T-helper 2 cell treated with Interferon-gamma antibody and Interleukin-4, amounts not matched to agents 5 μg/mL and 100 μg/mL, for 36 hours (primary cell): ENCODE measurements at places on chromosomes 16 and 17.

DNA sequence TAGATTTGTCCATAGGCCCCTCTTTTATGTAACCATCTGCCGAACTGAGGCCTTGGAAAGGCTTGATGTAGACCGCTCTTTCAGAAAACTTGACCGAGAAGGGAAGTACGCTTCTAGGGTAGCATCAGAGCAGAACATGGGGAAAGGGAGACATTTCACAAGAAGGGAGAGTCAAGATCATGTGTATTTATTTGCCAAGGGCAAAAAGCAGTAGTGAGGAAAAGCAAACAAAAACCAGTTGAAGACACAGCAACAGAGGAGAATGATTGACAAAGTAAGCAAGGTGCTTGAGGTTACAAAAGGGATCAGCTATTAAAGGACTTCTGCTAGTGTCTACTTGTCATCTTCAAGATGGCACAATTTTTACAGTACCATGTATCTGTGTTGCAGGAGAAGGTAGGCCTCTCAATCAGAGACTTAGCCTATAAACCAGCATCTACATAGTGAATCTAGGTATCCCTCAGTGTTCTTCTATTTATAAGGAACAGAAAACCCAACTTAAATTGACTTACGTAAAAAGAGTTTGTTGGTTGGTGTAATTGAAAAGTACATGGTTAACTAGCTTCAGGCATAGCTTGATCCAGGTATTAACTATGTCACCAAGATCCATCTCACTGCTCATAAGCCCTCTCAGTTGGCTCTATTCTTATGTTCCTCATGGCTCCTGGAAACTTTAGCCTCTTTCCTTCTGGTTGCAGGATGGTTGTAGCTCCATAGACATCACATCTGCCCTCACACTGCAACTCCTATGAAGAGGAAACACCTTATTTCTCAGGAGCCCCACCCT, 288.4 kb downstream of the IRX3 start:
- DNase-seq = no peak

GRCh38 chr17:63622574-63623390, 565 bp downstream of the MAP3K3 start:
- peak; percentile 72 for DNase-seq

DNA sequence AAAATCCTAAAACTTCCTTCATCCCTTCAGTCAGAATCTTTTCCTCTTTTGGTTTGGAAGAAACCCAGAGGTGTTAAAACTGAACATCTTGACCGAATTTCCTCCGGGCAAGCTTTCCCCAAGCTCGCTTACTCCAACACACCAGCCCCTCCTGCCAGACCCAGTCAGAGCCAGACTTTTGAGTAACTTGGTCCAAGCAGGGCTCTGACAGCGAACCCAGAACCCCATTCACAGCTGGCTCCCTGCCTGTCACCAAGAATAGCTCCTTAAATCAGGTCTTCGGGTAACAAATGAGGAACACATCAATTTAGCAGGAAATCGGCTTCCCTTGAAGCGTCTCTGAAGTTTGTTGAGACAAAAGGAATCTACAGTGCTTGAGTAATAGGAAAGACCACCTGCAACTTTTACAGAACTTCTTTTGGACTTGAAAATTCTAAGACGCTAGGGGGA, 27.3 kb downstream of the GAS7 start:
- no peak for DNase-seq

DNA sequence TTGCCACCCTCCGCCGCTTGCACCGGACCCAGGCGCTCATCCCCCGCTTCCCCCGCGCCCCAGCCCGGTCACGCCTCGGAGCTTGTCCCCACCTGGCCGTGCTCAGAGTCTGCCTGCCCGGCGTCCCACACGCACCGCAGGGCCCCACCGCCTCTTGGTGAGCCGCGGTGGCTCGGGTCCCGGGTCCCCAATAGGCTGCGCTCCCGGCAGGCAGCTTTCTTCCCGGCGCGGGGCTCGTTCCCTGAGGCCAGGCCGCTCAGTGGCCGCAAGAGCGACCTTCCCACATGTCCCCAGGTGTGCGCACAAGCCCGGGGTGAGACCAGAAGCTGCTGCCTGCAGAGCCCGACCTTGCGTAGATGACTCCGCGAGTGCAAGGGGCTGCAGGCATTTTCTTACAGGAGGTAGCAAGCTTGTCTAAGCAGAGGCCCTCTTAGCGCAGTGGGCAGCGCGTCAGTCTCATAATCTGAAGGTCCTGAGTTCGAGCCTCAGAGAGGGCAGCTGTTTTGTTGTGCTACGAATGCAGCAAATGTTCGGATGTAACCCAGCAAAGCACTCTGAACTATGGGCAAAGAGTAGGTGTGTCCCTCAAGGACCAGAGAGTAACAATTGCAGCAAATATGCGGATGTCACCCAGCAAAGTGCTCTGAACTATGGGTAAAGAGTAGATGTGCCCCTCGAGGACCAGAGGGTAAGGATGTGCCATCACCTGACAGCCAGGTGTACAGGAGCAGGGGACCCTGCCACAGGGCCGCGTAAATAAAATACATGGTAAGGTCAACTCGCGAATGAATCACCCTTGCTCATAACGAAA, 15.6 kb downstream of the TLE7 start:
- peak; percentile 10 for DNase-seq

- no peak for DNase-seq
Measured at GRCh38 chr16:89581045-89581695, 5.6 kb downstream of the CPNE7 start.

- DNase-seq = no peak
Measured at GRCh38 chr16:35516551-35516950, 2057.1 kb downstream of the TP53TG3F start.

GRCh38 chr16:47925811-47926460, 229.9 kb downstream of the ABCC12 start:
- DNase-seq = no peak

DNA sequence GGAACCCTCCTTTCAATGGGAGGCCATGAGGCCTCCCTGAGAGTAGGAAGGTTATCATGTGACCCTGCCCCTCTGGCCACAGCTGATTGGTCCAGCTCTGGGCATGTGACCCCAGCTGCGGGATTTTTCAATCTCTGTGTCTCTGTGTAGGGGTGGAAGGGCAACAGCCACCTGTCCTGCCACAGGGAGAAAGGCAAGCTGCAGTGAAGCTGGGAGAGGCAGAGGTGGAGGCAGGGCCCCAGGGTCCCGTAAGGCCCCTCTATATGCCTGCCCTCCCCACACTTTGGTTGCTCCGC, 10.9 kb downstream of the DNAAF8 start:
- DNase-seq = no peak

DNA sequence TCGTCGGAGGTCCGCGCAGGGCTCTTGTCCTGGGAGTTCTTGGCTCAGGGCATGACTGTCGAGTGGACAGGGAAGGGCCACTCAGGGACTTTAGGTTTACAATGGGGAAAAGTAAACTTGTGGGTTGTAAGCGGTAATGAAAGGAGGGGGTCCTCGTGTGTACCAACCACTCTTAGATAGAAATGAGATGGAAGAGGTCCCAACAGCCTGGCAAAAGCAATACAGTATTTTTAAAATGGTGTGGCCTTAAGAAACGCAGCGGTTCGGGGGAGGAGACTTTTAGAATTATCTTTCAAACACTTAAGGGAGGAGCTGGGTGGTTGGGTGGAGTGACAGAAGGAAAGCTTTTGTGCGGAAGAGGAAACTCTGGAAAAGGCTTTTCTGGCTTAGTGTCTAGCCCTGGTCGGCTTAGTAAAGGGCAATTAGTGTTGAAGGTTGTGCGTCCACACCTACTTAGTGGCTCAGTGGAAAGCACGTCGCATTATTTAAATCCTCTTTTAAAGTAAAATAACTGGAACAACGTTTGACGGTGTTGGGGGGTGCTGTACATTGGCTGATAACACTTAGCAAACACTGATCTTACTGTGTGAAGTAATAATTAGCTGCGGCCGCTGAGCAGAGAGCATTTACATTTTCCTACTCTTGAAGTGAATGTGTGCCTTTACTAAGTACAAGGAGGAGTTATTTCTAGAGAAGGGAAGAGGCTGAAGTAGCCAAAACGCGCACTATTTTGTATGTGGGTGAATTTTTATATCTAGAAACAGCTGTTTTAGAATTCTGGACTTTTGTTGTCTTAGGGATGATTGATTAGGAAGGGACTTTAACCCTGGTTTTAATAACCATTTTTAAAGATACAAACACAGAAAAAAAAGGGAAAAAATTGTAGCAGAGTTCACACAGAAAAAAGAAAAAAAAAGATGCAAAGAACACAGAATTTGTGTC, 1.0 kb downstream of the WSB1 start:
- peak; percentile 57 for DNase-seq

DNA sequence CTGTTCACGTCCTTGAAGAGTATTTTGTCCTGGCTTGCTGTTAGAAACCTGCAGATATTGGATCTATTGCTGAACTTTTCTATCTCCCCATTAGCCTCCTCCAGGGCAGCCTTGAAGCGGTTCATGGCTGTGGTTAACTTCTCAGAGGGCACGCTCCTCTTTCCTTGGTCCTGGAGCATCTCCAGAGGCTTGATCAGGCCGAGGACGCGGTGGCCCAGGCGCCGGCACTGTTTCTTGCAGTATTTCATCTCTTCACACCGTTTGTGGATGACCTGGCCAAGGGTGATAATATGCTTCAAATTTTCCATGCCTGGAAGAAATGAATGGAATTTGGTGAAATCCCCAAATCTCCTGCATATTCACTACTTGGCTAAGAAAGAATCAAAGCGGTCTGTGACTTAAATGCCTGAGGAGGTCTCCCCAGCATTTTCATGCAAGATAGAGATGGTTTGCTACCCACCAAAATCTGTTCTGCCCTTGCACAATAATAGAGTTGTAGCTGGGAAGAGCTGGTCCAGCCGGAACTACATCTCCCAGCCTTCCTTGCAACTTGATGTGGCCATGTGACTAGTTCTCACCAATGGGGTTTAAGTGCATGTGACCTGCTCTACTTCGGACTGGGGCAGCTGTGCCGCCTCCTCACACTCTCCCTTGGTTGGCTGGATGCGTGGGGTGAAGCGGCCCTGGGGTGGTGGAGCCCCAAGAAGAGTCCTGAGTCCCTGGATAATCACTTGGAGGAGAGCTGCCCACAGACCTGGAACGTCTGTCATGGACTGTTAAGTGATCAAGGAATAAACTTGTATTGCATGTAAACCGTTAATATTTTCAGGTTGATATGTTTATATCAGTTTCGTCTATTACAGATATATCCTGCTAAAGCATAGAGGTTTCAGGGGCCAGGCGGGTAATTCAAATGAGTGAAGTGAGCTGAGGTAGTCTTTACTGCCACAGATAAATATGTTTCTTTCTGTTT, 4.9 kb downstream of the MLKL start:
- DNase-seq = peak; percentile 72

DNA sequence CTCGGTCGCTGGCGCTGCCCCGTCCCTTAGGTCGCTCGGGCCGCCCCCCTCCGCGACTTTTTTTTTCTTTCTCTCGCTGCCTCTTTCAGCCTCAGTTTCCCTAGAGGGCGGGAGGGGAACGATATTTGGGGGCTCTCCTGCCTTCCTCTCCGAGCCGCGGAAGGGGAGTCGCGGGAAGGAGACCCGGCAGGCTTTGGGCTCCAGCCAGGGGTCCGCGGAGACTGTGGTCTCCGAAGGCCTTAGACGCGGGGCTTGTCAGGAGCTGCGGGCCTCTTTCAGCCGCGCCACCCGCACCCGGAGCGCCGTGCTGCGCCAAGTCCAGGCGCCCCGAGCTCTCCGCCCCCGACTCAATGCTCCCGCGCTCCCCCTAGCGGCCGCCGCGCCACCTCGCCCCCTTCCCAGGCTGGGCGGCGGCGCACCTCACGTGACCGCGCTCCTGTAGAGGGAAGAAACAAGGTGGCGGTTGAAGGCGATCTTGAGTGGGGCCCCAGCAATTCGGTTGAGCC, at the start of gene LRRC37B:
TSS of gene LRRC37B (plus strand) at position 427 of the 506 bp plus-strand sequence. CDS start 14,010 bp downstream, outside the sequence.
- peak; percentile 89 for DNase-seq

GRCh38 chr17:42459256-42459800, 650 bp downstream of the ATP6V0A1 start:
- DNase-seq = peak; percentile 20

- no peak for DNase-seq
Measured at GRCh38 chr16:25872369-25873070, 180.8 kb downstream of the HS3ST4 start.

GRCh38 chr16:72844225-72844920, 203.6 kb downstream of the ZFHX3 start:
- no peak for DNase-seq

- DNase-seq = no peak
Measured at GRCh38 chr16:26729951-26730541, 336.7 kb upstream of the C16orf82 start.

- no peak for DNase-seq
Measured at GRCh38 chr17:82445542-82445941, 5.0 kb downstream of the CYBC1 start.

DNA sequence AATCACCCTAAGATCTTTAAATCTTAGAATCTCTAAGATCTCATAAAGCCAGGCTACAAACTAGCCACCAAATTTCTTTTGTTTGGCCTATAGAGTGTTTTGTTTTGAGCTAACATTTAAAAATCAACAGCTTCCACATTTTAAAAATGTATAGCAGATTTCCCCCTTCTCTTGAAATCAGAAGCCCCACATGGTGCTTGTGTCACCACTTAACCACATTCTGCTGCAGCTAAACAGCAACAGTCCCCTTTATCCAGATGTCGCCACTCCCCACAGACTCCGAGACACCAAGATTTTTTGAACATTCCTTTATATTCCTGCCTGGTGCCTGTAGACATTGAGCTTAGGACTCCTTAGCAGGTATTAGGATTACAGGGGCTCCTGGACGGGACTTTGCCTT, 16.0 kb downstream of the GUCY2D start:
- no peak for DNase-seq

- peak; percentile 77 for DNase-seq
Measured at GRCh38 chr17:49496183-49496866, 1.2 kb downstream of the NGFR start.

- no peak for DNase-seq
Measured at GRCh38 chr17:10208604-10209193, 10.3 kb upstream of the GAS7 start.

GRCh38 chr17:82865774-82866395, 26.1 kb upstream of the ZNF750 start:
- no peak for DNase-seq

GRCh38 chr17:34728771-34729310, 149.5 kb downstream of the TMEM132E start:
- DNase-seq = no peak

DNA sequence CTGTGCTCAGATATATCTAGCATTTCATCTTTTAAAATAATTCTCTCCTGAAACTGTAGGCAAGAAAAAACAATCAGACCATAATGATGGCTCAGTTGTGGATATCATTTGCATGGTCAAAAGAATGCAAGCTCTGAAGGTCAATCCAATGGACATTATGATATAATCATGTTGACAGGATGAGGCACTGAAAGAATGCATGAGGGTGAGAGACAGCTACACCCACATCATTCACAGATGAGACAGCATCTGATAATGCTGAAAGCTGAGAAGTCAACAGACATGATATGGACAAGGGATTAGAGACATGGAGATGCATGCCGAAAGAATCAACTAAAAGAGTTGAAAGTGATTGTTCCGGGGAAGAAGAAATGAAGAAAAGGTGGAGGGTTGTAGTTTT, 346.4 kb upstream of the CDH5 start:
- DNase-seq = no peak

GRCh38 chr17:68711858-68712257, 110.7 kb upstream of the FAM20A start:
- no peak for DNase-seq
